DMS 273 treated with DMSO at 0.1 percent for 48 hours (cell line): ENCODE measurements at places on chromosomes 1 and 21.

DNA sequence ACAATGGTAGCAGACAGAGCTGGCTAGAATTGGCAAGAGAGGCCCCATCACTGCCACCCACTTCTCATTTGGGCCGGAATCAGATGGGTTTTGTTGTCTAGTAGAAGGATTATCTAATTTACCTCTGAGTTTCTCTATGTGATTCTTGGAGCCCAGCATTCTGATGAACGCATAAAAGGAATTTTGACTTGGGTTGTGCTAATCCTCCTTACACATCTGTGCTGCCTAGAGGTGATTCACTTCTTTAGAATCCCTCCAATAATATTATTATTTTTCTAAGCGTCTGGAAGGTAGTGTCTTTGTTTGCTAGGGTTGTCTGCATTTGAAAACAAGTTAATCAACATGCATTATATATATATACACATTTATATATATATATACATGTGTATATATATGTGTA lies 118.1 kb downstream of the RUNX1 start:
- DNase-seq: no peak

- DNase-seq: peak; percentile 60
Measured at GRCh38 chr1:246724731-246725095, 504 bp downstream of the SCCPDH start.

DNA sequence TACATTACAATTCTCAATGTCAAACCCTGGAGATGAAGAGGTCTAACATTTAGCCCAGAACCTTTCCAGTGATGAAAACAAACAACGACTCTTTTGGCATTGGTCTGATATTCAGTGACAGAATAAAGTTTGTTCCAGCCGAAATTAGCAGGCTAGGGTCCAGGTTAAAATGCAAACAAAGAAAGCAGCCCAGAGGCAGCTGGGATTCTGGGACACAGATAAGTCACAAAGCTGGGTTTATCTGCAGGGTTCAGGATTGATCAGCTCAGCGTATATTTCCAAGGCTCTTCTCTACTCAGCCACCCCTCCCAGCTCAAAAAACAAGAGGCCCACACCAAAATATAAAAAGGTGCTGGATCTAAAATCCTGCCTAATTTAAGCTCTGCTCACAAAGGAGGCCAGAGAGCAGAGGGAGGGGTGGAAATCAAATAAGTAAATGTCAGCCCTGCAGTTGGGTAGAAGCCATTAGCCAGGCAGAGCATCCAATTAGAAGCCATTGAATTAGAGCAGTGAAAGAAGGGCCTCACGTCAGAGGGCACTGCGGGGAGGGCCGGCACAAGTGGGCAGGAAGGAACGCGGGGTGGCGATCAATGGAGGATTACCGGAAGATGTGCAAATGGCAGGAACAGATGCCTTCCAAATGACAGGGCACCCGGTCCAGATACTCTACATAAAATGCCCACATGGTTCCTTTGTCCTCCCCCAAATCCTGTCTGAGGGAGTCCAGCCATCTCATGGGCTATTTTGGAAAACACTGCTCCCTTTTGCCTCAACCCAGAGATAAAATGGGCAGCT lies 3.2 kb upstream of the KLHDC8A start:
- DNase-seq: no peak

DNA sequence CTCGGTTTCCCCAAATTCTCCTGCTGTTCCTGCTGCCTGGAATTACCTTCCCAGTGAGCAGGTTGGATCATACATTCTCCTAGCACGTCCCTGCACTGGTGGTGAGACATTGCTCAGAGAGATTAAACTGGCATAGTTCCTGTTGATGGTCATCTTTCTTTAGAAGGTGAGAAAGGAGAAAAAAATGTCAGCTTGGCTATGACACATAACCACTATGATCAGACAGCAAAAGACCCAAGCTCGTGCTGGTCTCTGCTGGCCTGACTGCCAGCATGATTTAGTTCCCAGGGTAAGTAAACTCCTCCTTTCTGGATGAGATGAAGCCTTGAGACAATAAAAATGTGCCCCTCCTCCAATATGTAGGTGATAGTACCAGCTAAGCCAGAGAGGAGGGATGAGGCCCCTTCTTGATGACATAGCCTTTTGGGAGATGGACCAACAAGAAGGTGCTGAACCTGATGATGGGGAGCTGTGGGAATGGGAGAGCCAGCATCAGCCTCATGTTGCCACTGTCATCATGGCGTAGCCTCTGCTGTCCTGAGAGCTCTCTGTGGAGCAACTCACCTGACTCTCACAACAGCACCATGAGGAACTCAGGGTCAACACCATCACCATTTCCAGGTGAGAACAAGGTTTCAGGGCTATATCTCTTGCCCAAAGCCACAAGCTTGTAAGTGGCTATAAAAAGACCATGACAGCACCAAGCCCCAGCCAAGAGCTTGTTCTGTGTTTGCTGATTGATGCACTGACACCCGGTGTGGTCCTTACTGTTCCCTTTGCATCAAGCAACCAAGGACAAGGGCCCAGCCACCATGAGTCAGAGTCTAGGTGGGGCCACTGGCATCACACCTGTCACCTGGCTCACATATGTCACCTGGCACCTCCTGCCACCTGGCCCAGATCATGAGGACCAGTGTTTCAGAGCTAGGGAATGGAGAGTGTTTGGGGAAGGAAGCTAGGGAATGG lies 200.0 kb downstream of the MATN1 start:
- DNase-seq: no peak

DNA sequence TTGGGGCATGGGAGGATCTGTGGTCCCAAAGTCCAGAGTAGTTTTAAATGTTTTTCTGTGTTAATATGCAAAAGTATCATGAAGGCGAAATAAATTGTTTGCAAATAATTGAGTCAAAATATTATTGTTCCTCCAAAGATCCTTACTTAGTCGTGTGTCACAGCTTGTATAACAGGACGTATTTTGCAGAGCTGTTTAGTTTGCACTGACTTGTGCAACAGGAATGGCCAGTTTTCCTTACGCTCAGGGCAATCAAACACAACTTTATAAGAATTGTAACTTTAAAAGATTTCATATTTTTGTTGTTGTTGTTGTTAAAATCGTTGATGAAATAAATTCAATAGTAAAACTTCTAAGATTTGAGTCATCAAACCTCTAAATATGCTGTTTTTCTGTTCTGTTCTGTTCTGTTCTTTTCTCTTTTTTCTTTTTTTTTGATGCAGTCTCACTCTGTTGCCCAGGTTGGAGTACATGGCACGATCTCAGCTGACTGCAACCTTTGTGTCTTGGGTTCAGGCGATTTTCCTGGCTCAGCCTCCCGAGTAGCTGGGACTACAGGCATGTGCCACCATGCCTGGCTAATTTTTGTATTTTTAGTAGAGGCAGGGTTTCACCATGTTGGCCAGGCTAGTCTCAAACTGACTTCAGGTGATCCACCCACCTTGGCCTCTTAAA lies 60.6 kb downstream of the UCK2 start:
- DNase-seq: no peak

DNA sequence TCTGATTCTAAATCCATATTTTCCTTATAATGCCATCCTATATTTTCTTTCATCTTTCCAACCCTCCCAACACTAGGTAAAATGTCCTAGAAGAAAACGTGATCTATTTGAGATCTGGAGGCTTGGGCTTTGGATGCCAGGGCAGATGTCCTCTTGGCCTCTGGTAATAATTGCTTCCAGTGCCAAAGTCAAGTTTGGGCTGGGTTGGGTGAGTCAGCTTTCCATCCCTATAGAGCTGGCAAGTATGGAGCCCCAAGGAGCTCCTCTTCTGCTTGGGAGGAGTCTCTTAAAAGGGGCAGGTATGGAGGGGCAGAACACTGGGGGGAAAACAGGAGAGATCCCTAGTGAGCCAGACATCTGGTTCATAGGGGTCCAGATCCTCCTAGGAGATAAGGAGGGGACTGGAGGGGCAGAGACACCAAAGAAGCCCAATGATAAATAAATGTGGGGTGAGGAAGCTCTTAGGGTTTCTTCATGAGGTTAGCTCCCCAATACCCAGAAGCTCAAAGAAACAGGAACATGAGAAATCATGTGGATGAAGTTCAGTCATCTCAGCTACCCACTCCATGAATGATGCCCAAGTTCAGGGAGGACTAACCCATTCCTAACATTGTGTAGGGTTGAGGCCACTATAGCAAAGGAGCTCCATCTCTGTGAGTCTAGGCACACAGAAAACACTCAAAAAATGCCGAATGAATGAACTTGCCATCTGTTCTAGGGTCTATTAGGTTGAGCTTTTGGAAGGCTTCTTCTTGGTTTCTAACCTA lies 3.5 kb downstream of the C1orf116 start:
- no peak for DNase-seq
